Activated T-helper 1 cell treated with Interleukin-2 at 50 U/mL for 16 hours (primary cell): ENCODE measurements at places on chromosomes 2 and 18.

DNA sequence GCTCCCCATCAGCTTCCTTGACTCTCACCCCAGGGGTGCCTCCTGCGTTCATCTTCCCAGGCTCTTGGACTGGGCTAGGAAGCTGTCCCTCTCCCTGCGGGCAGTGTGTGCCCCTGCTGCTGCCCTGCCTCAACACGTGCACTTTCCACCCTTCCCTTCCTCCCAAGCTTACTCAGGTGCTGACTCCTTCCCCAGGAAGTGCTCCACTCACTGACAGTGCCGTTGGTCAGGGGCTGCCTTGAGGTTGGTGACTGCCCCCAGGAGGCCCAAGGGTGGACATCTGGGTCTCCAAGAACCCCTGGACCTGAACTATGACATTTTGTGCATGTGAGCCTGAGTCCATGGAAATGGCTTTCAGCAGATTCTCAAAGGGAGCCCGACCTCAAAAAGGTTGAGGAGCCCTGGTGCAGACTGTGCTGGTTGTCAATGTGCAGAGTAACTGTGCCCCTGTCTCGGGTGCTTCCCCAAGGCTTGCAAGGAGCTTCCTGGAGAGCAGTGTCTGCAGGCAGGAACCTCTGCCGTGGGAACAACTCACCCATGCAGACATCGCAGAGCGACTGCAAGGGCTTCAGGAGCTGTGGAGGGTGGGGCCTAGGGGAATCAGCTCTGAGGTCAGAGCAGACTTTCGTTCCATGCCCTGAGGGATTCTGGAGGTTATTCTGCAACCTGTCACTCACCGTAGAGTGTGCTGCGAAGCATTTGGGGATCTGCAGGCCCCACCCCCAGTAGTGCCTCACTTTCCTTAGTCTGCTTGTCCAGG lies 116.5 kb upstream of the MCFD2 start:
- DNase-seq, result no peak

- no peak for DNase-seq
Observed at GRCh38 chr2:102063487-102063911, 71.7 kb downstream of the IL1R2 start.

DNA sequence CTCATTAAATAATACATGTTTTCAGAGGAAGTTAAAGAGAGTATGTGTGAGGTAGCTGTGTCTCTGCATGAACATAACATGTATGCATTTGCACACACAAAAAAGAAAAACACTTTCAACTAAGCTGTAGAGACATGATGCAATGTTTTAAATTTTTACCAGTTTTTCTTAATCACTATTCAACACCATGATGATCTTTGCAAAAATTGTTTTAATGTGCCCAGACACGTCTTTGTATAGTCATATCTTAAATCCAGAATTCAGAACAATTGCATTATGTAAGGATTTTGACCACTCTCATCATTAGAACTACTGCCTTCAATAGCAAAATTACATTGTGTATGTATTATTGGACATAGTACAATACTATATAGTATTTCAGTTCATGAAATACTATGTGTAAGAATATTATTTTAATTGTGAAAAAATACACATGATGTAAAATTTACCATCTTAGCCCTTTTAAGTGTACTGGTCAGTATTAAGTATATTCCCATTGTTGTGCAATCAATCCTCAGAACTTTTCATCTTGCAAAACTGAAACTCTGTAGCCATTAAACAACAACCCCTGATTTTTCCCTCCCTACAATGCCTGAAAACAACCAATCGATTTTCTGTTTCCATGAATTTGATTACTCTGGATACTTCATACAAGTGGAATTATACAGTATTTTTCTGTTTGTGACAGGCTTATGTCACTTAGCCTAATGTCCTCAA lies 104.5 kb upstream of the ACVR2A start:
- DNase-seq, result no peak

DNA sequence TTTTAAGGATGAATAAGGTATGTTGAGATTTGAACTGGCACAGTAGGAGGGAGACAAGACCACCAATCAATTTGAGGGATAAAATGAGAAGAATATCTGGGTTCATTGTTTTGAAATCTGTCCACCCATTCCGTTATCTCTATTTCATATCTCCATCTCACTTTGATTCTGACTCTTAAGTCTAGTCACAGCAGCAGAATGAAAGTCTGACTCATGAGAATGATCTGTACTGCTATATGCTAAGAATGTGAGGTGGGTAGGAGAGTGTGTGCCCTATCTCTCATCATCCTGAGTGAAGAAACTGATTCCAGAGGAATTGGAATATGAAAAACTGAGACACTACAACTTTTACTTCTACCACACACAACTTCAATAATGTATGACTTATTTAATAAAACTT lies 1994.5 kb upstream of the PIK3C3 start:
- DNase-seq, result no peak

GRCh38 chr18:26133652-26134051 lies at the start of gene PSMA8:
Gene PSMA8, plus strand, starts transcription at chr18:26133869. Its CDS starts 97 bp downstream, at chr18:26133966.
- peak; percentile 38 for DNase-seq

GRCh38 chr2:71965530-71965929 lies 182.1 kb downstream of the CYP26B1 start:
- DNase-seq, result no peak

- no peak for DNase-seq
Observed at GRCh38 chr2:37181726-37182684, 6.5 kb downstream of the SULT6B1 start.

DNA sequence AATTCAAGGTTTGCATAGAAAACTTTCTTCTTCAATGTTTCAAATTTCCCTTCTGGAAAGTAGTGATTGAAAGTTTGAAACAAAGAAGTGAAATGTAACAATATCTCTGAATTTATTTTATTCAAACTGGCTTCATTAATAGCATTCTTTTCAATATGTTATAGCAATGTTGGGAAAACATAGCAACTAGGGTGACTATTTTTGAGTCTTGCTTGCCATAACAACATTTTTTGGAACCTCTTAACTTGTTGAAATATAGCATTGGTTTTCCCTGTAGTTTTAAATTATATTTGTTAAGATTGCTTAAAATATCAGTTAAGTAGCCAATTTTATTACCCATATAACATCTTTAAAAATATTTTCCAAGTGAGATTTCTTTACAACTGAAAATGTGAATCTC lies 141.7 kb upstream of the OSR1 start:
- no peak for DNase-seq

DNA sequence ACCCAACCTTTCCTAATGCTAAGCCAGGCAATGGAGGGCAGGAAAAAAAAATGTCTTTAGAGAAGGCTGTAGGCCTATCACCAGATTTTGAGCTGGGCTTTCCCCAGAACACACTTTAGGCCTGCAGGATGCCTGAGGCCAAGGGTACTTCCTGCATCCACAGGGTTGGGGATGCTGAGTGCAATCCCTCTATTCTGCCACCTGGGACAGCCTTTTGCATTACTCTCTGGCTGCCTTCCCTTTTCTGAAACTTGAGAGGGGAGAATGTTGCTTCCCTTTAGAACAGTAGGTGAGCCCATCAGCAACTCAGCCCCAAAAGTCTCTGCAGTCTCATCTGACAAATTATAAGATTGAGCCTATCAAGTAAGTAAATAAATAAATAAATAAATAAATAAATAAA lies 195.2 kb downstream of the SLC8A1 start:
- no peak for DNase-seq

- DNase-seq, result no peak
Observed at GRCh38 chr2:85053802-85054201, 79.4 kb upstream of the TCF7L1 start.

- DNase-seq, result no peak
Observed at GRCh38 chr2:217835931-217836891, 166.6 kb downstream of the TNS1 start.

DNA sequence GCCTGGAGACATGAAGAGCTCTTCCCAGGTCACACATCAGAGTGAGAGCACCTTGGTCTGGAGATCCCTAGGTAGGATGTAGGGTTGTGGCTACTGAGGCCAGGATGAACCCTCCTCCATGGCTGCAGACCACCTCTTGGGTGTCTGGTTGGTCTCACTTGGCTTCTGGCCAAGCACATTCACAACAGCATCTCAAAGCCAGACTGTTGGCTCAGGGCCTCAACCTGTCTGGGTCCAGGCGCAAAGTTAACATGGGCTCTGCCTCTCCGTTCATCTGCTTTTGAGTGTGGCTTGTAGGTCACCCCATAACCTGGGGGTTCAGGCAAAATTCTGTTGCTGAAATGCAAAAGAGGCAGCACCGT lies 40.1 kb downstream of the RHOB start:
- DNase-seq, result no peak

GRCh38 chr2:19176172-19176852 lies 182.1 kb downstream of the OSR1 start:
- no peak for DNase-seq

- DNase-seq, result no peak
Observed at GRCh38 chr2:23292024-23292423, 93.0 kb upstream of the KLHL29 start.

DNA sequence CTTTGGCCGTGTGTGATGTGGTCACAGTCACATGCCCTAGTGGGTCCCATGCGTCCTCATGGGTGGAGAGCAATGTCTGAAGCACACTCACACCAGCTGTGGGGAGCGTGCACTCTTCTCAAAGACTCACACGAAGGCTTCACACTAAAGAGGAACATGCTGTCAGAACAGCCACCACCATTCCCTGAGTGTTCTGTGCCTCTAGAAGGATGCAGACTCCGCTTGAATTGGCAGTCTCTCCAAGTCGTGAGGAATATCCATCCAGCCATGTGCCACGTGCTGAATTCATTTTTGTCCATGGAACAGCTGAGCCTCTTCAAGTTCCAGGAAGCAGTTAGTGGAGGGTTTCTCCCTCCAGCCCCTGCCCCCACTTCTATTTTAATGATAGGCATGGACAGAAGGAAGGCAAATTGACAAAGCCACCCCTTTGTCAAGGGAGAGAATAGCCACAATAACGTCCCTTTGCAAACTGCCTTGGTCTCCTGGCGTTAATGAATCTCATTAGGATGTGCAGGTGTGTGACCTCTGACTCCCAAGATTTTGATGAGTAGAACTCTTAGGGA lies 464.3 kb upstream of the ID2 start:
- no peak for DNase-seq

DNA sequence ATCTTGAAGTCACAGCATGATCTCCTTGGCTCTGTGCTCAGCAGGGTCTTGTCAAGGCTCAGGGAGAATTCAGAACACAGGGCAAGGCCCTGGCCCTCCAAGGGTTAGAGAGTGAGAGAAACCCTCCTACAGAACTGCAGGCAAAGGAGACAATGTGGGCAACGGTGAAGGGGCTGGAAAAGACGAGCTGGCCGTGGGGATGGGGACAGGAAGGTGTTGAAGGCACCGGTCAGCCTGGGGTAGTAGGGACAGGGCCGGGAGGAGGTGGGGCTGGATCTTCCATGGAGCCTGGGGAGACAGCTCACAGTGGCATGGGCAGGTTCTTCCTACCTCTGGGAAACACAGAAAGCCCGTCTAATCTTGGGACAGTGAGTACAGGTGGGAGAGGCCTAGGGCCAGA lies 92.2 kb upstream of the MCFD2 start:
- no peak for DNase-seq

GRCh38 chr2:207200136-207200535 lies 34.4 kb upstream of the KLF7 start:
- no peak for DNase-seq

DNA sequence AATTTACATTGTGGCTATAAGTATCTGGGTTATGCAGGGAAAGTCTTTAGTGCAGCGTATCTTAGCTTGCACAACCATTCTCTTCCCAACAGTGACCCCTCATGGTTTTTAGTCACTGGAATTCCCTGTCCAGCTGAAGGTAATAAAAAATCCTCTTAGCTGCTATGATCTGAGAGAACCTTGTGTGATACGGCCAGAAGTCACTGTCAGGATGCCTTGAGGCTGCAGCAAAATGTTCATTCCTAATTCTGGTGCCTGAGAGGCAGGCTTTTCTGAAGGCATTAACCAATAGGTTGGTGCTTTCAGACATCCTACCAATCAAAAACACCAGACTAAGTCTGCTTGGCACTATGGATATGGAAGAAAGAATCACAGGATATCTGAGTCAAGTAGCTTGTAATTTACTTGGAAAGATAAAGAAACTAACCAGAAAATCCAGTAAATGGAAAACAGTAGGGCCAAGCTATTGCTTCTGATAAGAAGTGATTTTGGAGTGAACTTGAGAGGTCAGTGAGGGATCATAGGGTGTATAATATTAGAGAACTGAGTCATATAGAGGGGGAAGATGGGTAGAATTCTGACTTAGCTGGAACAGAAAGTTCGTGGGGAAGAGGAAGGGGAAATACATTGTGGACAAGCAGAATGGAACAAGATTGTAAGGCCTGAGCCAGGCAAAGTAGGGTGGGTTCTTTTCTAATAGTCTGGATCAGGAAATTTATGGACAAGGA lies 89.0 kb upstream of the SLC14A2 start:
- DNase-seq, result no peak

GRCh38 chr2:60230037-60230436 lies 323.4 kb downstream of the BCL11A start:
- DNase-seq, result no peak

DNA sequence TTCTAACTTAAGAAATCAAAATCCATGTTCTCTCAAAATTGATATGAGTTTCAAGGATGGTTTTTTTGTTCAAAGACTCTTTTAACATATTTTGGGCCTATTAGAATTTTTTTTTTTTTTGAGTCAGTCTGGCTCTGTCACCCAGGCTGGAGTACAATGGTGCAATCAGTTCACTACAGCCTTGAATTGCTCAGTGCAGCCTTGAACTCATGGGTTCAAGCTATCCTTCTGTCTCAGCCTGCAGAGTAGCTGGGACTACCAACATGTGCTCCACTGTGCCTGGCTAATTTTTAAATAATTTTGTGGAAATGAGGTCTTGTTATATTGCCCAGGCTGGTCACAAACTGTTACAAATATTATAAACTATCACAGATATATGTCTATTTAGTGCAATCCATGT lies 40.6 kb upstream of the RBMS1 start:
- DNase-seq, result no peak

- DNase-seq, result no peak
Observed at GRCh38 chr2:207088839-207089238, 76.9 kb downstream of the KLF7 start.

GRCh38 chr2:100785626-100786296 lies 34.2 kb upstream of the NPAS2 start:
- DNase-seq, result no peak

DNA sequence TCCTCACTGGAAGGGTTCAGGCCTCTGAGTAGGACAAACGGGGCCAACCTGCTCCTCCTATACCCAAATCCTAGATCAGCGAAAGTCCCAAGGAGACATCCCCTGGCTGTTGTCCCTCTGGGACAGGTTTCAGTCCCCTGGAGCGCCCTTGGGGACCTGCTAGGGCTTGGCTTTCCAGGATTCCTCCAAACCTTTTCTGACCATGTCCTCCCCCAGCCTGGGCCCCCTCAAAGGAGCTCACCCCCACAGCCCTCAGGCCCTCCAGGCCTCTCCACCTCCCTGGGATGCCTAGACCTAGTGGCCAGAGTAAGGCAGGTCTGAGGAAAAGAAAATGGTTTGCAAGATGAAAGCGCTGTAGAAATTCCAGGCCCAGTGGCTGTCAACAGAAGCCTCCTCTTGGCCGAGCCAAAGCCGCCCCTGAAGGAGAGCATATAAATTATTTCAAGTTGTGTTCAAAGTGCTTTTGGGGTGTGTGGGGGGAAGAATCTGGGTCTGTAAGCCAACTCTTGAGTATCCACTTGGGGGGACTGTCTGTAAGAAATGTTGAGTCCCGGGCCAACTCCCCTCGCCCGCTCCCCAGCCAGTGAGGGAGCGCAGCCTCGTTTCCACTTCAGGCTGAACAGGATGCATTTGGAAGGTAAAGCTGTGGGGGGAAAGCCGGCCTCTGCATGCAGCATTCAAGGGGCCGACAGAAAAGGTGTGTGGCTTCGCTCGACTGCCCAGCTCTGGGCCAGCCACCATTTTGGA lies 158.6 kb downstream of the DYSF start:
- no peak for DNase-seq

GRCh38 chr18:51666763-51667191 lies 469.3 kb upstream of the MEX3C start:
- DNase-seq, result no peak
